ENCODE measurements at places on chromosomes 2 and 18.

DNA sequence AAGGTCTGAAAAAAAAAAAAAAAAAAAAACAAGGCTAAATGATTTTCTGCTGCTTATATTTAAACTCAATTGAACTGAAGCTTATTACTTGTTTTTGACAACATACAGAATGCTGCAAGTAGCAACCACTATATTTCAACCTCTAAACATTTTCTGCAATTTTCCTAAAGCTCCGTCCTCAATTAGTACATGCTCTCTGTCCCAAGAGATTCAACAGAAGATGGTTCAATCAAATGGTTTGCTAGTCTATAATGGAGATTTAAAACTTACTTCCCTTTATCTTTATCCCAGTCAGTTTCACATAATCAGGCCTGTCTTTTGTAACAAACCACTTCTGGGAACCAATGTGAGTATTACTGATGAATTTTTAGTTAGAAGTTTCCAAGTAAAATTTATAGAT lies 485.1 kb upstream of the CDH7 start:
- DNase-seq, result no peak

DNA sequence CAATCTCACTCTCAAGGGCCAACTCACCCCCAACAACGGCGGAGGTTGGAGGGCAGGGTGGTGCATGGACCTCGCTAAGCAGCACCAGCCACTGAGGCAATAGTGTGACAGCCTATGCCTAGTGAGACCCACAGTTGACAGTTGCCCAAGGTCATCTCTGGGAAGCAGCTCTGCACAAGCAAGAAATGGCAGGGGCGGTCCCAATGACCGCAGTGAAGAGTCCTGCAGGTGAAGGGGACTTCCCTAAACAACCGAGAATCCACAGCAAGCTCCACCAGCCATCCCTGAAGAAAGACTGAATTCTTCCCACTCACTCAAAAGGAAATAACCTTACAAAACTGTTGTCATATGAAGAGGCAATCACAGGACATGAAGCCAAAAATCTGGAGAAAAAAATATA lies 313.4 kb upstream of the ID2 start:
- no peak for DNase-seq

GRCh38 chr2:72722492-72723070 lies 103.3 kb downstream of the EXOC6B start:
- DNase-seq, result no peak

- no peak for DNase-seq
Measured at GRCh38 chr2:234536178-234536965, 39.5 kb upstream of the ARL4C start.

- no peak for DNase-seq
Measured at GRCh38 chr2:15273452-15273851, 287.7 kb downstream of the NBAS start.

GRCh38 chr2:165687426-165688002 lies 106.5 kb downstream of the GALNT3 start:
- peak; percentile 22 for DNase-seq

- DNase-seq, result no peak
Measured at GRCh38 chr2:85769983-85770362, 16.2 kb downstream of the ATOH8 start.

GRCh38 chr2:20448246-20448976 lies 1.5 kb downstream of the RHOB start:
- DNase-seq, result no peak

- no peak for DNase-seq
Measured at GRCh38 chr2:233991196-233991595, 59.3 kb upstream of the SPP2 start.

DNA sequence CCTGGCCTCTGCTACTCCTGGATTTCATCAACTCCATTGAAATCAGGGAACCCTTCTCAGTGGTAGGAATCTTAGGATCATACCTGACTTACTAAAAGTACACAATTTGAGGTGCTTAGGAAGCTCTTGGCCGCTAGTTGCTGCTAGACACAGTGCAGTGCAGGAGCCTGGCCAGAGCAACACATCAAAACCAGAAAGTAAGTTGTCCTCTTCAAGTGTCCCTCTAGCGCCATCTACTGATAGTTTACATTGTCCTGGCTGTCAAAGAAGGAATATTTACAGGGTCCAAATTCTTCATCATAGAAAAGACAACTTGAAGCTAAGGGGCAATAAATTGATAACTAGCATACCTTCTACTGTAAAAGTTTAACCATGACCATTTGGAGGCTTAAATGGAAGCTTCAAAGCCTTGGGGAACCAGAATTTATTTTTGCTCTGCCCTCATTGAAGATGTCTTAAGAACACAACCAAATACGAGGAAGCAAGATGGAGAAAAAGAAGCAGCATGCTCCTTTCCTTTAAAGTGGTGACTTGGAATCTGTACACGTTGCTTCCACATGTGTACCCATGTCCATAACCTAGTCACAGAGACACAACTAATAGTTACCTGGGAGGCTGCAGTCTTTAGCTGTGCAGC lies 889.1 kb upstream of the GCFC2 start:
- peak; percentile 33 for DNase-seq

DNA sequence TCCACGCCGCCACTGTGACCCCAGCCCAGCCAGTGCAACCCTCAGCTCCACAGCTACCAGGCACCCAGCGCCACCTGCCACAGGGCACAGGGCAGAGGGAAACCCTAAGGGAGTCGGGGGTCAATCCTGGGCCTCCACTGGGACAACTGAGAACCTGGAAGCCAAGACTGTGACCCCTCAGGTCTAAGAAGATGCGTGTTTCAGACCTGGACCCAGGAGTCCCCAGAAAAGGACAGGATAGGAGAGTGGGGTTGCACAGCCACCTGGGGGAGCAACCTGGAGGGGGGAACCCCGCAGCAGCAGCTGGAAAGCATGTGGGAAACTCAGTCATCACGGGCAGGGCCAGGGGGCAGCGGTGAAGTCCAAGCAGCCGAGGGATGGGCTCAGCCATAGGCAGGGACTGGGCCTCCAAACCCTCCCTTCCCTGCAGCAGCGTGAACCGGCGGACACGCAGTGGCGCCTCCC lies 4.1 kb downstream of the ESPNL start:
- DNase-seq, result no peak

DNA sequence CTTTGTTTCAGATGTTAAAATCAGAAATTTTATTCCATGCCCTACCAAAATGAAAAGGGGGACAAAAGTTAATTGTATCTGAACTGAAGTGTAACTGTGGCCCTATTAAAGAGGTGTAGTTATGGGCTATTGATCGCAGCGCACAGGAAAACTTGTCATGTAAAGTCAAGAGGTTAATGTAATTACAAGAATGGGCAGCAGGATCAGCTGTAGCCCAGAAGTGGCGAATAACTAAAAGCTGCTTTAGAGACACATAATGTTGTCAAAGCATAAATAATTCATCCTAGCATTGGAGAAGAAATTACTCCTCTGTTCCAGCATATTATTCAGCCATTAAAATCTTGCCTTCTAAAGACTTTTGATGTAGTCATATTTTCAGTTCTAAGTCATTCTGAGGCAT lies 211.8 kb downstream of the EPHA4 start:
- no peak for DNase-seq

DNA sequence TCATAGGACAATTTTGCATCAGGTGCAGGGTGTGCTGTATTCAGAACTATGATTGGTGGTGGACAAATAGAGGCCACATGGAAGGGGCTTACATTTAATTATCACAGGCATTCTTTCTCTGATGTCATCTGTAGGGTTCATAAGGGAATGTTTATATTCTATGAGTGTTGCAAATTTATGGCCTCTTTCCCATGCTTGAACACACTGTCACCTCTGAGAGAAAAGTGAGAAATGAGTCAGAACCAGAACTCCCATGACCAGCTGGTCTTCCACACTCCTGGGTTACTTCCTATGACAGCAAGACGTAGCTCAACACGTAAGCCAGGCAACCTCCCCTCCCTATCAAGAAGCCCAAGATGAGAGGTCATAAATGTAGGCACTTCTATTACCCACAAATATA lies 310.8 kb downstream of the PIEZO2 start:
- no peak for DNase-seq

DNA sequence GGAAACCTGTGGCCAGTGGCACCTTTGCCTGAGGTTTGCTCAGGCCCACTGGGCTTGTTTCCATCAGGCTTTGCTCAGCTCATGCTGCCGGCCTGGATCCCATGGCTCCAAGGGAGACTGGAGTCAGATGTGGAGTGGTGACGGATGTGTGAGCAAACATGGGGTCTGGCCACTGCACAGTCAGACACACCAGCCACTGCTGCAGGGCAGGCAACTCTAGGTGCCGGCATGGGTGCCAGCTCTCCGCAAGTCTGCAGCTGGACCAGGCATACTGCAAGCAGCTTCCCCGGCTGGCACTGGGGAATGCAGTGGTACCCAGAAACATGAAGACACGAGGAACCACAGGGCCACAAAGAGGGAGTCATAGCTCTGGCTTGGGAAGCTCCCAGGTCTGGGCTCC lies 37.4 kb downstream of the TDRD15 start:
- no peak for DNase-seq

GRCh38 chr2:11865378-11865777 lies 118.9 kb downstream of the LPIN1 start:
- DNase-seq, result no peak

DNA sequence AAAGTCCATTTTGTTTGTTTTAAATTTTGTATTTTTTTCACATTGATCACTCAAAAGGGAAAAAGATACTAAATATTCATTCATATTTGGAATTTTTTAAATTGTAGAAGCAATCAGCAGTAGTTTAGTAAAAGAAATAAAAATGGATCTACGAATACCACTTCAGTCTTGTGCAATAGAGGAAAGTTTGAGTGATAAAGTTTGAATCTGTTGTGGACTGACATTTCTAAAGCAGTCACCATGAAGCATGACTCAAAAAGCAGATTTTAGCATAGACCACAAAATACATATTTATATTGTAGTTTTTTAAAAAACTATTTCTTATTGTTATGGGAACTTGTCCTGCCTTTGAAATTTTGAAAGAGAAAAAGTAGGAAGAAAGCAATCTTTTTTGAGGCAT lies 520.5 kb upstream of the ZEB2 start:
- no peak for DNase-seq

DNA sequence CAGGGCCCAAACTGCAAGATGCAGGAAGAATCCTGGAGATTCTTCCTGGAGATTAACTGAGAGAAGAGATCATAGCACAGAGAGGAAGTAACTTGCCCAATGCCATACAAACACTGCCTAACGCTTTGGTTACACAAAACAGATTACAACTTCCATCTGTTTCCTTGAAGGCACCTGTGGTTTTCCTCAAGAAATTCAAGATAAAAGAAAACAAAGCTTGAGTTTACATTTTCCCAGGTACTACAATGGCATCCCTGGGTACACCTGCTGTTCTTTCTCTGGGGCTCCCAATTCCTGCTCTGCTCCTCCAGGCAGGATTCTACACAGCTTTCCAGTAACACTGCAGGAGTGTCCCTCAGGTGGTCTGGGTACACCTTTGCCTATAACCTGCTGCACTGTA lies 781.9 kb upstream of the ID2 start:
- DNase-seq, result no peak

- no peak for DNase-seq
Measured at GRCh38 chr18:14933049-14933851, 185.3 kb downstream of the ANKRD30B start.

DNA sequence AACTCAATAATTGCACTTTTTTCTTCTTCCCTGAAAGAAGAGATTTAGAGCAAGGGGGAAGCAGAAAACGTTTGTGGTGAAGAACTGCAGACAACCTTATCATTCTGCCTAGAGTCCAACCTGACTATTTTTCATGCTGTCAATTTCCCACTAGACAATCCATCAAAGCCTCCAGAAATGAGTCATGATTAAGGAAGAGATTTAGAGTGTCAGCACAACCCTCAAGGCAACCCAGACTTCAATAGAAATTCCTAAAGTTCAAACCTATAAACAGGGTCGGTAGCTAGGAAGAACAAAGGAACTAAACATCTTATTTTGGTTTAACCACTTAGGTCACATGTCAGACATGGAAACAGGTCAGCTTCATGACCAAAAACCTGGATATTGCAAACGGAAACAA lies 86.9 kb downstream of the SLC25A12 start:
- no peak for DNase-seq

DNA sequence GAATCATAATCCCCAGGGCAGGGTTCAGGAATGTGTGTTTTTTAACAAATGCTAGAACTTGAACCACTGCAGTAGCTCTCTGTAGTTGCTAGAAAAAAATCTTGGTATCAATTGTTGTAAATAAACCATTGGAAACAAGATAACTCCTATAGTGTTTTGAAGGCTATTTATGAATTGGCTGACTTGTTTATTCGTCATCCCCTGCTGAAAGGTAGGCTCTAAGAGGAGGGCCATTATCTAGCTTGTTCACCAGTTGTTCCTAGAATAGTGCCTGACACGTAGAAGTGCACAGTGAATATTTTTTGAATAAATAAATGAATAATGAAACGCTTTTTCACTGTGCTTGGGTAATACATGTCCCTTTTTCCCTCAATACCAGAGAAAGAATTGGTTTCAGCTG lies 211.4 kb downstream of the BABAM2 start:
- DNase-seq, result no peak

DNA sequence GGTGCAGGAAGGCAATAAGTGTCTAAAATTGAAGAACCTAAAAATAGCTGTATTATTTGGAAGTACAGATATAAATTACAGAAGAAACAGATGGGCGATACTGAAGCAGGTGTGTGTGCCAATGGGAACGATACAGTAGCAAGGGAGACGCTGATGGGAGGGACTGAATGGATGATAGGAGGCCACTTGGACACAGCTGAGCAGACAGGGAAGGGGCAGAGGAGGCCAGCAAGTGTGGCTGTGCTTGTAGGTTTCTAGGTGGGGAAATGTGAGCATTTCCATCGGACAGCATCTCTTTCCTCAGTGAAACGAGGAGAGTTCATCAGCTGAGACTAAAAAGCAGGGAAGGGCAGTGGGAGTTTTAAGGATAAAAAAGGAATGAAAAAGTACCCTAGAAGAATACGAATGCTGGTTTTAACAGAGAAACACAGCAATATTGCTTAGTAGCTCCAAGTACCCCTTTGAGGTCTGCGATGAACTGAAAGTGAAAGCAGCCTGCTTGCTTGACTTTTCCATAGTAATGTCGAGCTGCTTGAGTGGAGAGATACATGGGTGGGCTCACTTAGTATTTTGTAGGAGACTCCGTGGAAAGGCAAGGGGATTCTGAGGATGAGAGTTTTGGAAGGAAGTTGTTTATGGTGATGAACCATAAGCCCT lies 91.7 kb upstream of the EPC2 start:
- peak; percentile 15 for DNase-seq

- peak; percentile 35 for DNase-seq
Measured at GRCh38 chr18:21194871-21195771, 46.9 kb upstream of the GREB1L start.

All from spinal cord (tissue), 10 donors.